Omental fat pad (tissue), 4 donors: ENCODE measurements at places on chromosomes 3 and 15. TPM values are rescaled to one million over a fixed set of nuclear protein-coding genes. Genes with fewer than 3 reads are reported as not detected.

- DNase-seq, result no peak
Measured at GRCh38 chr15:69848551-69849231, 249.0 kb downstream of the TLE3 start.

GRCh38 chr15:100082761-100083402 lies 258.9 kb downstream of the ADAMTS17 start:
- DNase-seq, result no peak

DNA sequence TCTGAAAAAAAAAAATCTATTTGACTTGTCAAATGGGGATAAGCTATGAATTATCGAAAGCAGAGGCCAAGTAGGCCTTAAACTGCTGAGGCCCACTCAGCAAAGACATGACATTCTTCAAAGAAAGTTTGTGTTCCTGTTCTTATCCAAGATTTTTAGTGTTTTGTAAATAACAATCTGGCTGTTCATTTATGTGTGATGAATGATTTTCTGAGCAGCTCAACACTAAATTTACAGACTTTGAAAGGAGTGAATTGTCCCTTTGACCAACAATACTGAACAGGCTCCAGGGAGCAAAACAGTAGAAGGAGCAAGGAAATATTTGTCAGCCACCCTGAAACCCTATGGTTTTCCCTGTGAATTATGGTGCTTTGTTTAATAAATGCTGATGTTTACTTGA lies 512.6 kb upstream of the NAALADL2 start:
- DNase-seq, result no peak

- no peak for DNase-seq
Measured at GRCh38 chr3:111314898-111315297, 227.1 kb upstream of the CD96 start.

GRCh38 chr3:140816372-140817195 lies 125.1 kb upstream of the SLC25A36 start:
- no peak for DNase-seq

The CFAP100 gene
- total RNA-seq, result not detected

DNA sequence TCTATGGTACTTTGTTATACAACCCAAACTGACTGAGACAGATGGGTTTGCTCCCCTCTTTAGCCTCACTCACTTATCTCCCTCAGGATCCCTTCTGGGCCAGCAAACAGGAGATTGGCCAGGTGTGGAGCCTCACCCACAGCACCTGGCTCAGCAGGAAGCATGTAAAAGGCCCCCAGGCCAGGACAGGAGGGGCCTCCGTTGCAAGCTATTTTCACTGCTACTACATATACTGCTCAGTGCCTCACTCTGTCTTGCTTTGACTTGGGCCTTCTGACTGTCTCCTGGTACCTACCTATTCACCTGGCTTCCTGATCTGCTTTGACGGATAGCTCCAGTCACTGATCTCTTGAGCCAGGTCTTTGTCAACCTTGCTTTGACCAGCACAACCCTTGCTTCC lies 20.4 kb upstream of the TPM1 start:
- no peak for DNase-seq
